ENCODE measurements at places on chromosomes 16 and 17.

DNA sequence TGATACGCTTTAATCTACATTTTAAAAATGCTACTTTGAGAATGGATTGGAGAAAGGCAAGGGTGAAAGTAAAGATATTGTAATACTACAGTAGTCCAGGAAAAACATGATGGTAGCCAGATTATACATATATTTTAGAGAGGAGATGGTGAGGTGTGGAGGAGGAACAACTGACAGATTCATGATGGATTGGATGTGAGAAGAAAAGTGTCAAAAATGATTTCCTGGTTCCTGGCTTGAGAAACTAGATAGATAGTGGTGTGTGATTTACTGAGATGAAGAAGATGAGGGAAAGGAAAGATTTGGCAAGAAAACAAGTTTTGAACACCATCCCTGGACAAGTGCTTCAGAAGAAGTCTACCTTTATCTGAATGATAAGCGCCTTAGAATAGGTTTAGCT, 80.5 kb downstream of the CHD9 start:
- DNase-seq = no peak

GRCh38 chr17:77315551-77316190, 174.9 kb downstream of the SEC14L1 start:
- DNase-seq = no peak

DNA sequence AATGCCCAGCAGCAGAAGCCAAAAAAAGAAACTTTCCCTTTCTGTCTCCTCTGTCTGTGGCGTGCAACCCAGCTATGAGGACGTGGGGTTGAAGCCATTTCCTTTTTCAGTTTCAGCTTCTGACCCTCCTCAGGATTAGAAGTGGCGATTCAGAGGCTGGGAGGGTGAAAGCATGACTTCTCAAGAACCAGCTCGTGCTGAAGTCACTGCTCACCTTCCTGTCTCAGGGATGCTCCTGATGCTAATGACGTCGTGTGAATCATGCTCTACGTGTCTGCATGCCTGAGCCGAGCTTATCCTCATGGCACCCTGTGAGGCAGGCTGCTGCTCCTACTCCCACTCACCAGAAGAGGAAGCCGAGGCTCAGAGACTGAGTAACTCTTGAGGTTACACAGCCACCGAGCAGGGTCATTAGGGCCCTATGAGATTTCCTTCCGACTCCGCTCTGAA, 5.7 kb upstream of the LPO start:
- DNase-seq = no peak

DNA sequence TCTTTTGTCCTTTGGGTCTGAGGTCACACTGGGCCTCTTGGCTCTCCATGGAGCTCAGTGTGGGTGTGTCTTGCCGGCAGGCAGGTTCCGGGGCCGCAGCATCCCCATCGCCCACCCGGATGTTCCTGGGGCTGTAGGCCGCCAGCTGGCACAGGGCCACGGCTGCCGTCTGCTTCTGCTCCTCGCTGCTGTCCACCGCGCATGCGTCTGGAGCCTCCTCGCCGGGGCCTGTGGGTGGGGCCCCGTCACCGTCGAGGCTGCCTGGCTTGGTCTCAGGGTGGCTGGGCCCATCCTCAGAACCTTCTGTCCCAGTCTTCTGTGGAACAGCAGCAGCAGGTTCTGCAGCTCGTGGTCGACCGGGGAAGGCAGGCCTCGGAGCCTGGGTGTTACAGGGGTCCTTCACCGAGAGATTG, 9.6 kb downstream of the ZNF750 start:
- no peak for DNase-seq

DNA sequence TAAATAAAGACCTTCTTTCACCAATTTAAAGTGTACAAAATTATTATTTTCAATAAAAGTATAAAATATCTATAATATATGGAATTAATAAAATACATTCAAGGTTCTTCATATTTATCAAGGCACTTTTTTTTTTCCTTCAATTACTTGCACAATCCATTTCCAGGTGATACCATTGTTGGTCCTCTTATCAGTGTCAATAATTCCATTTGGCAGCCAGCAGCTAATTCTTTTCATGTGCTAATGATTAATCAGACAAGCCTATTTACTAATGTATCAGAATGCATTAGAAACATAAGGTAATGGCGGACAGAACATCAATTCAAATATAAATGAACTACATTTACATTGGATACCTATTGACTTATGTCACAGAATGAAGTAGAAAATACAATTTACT, 622.2 kb downstream of the TOX3 start:
- no peak for DNase-seq

- DNase-seq = no peak
Measured at GRCh38 chr17:34172390-34172918, 82.6 kb upstream of the CCL2 start.

- peak; percentile 25 for DNase-seq
Measured at GRCh38 chr17:27654654-27655524, 23.9 kb downstream of the LGALS9 start.

DNA sequence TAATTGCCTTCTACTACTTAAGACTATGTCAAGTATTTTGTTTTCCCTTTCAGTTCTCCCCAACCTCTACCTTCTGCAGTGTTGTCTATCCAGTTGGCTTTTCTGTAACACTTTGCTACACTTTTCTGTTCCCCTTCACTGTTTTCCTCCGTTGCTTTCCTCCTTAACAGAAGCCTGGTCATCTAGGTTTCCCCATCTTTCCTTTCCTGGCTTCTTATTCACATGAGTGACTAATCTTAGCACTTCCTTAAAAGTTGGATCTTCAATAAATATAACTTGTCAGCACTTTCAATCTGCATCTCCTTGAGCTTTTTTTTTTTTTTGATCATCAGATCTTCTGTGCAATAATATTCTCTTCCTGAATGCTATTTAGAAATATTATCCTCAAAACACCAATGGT, 2.8 kb upstream of the SLFN11 start:
- no peak for DNase-seq

GRCh38 chr17:216625-217024, 35.2 kb upstream of the DOC2B start:
- DNase-seq = no peak

- DNase-seq = no peak
Measured at GRCh38 chr16:77843405-77843804, 55.0 kb downstream of the VAT1L start.

DNA sequence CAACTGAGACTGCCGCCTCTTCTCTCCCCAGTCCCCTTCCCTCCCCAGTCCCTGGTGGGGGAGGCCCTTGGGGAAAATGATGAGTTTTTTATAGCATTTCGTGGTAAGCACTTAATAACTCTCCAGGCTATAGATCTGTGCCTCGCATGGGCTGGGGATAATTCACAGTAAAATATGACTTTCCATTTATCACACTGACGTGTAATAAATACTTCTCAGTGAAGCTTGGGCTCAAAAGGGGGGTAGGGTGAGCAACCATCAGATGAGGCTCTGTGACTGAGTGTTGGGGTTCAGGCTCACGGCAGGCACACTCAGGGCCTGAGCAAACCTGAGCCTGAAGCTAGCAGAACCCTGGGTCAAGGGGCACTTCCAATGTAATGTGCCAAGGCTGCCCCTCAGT, 101.6 kb downstream of the CCT6B start:
- no peak for DNase-seq

DNA sequence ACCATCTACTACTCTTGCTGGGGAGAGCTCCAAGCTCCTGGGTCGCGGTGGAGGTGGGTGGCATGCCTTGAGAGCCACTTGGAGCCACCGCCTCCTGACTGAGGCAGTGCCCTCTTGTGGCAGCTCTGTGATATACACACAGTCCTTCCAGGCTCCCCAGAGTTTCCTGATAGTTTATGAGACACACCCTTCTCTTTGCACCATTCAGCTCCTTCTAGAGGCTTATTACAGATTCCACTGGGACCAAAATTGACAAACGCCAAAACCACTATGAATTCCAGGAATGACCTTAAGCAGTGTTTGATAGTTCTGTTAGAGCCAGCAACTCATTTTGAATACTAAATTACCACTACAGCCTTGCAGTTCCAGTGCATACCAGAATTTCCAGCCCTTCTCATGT, 170.1 kb upstream of the CDH13 start:
- DNase-seq = no peak

GRCh38 chr17:72702136-72702735, 390.3 kb downstream of the SLC39A11 start:
- no peak for DNase-seq

DNA sequence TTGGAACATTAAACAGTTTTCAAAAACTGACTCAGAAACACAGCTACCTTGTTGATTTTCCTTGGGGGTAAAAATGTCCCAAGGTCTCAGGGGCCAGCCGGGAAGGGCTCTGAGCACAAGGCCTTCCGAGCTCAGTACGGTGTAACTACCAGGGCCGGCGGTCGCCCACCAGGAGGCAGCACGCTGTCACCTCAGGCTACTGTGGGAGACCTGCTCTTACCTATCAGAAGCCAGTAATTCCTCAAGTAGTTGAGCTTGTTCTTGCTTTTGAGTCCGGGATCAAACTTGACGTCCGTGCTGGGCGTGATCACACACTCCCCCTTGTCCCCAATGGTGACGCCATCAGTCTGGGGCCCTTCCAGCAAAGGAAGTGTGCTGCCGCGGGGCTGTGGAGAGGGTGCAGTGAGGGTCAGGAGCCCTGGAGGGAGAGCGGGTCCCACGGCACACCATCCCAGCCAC, 43.4 kb upstream of the ICAM2 start:
- peak; percentile 12 for DNase-seq

DNA sequence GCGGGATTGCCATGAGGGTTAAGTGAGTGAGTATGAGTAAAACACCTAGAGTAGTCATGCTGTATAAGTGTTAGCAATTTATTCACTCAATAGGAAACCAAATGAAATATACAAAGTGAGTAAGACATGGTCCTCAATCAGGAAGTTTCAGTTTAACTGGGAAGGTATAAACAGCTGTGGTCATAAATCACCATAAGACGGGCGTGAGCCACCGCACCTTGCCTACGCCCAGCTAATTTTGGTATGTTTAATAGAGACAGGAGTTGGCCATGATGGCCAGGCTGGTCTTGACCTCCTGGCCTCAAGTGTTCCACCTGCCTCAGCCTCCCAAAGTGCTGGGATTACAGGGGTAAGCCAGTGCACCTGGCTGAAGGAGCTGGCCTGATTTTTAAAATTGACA, 27.0 kb downstream of the RNF135 start:
- no peak for DNase-seq

GRCh38 chr17:56604691-56605290, 11.3 kb downstream of the NOG start:
- DNase-seq = no peak

DNA sequence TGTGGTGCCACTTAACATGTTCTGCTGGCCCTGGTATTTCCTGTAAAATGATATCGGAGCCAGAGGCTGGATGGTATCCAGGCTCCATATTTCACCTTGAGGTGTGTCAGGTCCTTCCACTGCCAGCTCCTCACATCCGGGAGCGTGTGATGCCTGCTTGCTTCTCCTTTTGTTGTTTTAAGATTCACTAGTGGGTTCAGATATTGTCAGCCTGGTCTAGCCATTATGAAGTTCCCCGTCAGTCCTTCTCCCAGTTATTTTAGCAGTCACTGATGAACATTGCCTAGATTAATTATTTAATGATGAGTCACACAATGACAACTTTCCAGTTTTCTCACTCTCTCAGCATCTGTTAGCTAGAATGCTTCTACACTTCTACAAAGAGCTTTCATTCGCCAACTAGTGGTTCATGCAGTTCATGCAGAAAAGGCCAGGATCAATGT, 11.3 kb downstream of the DNAAF1 start:
- no peak for DNase-seq

- DNase-seq = no peak
Measured at GRCh38 chr17:6496116-6496481, 51.8 kb downstream of the PIMREG start.

DNA sequence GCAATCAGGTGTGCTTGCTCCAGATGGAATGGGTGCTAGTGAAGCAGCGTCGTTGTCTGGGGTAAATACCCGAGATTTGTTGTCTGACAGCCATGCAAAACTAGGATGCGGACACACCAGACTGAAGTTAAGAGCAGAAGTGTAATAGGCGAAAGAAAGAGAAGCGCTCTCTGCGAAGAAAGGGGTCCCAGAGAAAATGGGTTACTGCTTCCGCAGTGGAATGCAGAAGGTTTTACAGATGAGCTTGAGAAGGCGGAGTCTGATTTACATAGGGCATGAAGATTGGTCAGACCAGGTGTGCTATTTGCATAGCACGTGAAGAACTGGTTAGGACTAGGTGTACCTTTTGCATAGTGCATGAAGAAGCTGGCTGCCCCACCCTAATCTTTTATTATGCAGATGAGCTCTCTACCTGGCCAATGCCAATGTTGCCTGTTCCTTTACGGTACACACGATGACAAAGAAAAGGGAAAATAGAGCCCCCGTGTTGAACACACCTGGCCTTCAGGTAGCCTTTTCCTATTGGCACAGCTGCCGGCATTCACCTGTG, 32.0 kb upstream of the SNN start:
- DNase-seq = no peak

DNA sequence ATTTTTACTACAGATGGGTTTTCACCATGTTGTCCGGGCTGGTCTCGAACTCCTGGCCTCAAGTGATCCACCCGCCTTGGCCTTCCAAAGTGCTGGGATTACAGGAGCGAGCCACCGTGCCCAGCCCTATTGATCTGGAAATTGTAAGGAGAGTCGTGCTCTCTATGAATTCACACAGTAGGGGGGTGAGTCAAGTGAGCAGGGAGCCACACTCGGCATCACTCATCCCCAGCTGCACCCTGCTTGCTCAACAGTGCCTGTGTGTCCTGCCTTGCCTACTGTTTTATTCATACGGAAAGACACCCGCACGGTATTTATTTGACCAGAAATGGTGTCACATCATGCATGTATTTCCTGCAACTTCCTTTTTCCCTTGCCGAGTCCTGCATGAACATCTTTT, 157.2 kb upstream of the FOXF1 start:
- no peak for DNase-seq

- DNase-seq = no peak
Measured at GRCh38 chr17:39818358-39819000, 45.6 kb downstream of the IKZF3 start.

- no peak for DNase-seq
Measured at GRCh38 chr17:58277107-58277801, 3.5 kb downstream of the MPO start.

DNA sequence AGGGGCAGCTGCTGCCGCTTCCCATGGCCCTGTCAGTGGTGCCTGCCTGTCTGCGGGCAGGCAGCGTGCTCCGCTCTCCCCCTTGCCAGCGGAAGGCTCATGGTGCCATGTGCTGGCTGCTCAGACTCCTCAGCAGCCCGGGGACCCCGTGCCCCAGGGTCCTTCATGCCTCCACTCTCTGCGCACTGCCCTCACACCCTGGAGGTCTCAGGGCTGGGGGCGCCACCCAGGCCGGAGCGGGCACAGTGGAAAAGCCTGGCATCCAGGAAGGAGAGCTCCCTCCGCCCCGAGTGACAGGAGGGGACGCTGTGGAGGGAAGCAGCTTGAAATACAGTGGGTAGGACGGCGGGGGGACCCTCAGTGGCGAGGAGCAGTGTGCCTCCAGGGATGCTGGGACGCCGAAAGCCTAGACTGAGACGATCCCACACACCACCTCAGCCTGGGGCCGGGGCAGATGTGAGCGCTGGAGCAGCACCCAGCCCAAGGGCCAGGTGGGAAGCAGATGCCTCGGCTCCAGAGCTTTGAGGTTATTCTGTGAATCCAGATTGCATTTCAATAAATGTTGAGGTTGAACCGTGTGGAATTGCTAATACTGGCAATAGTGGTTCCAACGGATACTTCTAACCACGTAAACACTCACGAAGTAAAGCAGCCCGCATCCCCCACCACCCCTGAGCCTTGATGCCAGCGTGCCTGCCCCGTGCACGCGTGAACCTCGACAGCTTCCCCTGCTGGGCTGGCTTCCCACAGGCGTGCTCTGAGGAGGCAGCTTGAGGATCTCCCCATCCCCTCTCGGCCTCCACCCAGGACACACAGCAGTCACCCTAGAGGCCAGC, 6.5 kb downstream of the TMEM204 start:
- DNase-seq = no peak

- DNase-seq = no peak
Measured at GRCh38 chr16:57955572-57956188, 15.2 kb downstream of the CNGB1 start.

- no peak for DNase-seq
Measured at GRCh38 chr16:89561142-89561883, 831 bp downstream of the RPL13 start.
